Stimulated activated CD8-positive, alpha-beta memory T cell treated with anti-CD3 and anti-CD28 coated beads, Interleukin-7, amount 100 ng/mL, for 48 hours (primary cell): ENCODE measurements at places on chromosomes 5 and 9.

DNA sequence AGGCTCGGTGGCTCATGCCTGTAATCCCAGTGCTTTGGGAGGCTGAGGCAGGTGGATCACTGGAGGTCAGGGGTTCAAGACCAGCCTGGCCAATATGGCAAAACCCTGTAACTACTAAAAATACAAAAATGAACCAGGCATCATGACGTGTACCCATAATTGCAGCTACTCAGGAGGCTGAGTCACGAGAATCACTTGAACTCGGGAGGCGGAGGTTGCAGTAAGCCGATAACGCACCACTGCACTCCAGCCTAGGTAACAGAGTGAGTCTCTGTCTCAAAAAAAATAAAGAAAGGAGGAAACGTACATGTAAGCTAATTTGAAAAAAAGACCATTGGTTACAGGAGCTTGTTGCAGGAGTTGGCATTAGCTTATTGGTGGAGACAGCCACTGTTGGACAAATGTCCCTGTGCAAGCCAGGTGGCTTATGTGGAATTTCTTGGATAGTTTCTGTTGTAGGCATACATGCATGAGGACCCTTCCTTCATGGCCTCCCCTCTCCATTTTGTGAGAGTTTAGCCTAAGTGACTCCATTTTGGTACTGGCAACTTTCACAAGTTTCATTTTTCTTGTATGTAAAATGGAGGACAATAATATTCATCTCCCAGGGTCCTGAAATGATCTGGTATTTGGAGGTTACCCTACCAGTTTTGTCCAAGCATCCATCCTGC, 16.8 kb upstream of the RAB14 start:
- no peak for DNase-seq

DNA sequence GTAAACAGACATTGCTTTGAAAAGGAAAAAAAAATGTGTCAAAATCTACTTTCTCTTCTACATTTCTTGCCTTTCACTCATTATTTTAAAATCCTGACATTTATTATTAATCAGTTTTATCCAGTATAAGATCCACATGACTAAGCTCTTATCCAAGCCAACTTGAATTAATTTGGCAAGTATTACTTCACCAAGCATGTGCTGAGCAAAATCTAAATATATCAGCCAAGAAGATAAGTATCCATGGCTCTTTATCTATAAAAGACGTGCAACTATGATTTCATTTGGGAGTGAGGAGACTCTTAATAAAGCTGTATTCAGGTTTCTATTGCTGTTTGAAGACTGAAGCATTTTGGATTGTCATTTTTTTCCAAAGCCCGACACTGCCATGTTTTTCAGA, 221.3 kb downstream of the TRIM36 start:
- no peak for DNase-seq

GRCh38 chr9:6356441-6356840, 28.3 kb downstream of the TPD52L3 start:
- DNase-seq = no peak

DNA sequence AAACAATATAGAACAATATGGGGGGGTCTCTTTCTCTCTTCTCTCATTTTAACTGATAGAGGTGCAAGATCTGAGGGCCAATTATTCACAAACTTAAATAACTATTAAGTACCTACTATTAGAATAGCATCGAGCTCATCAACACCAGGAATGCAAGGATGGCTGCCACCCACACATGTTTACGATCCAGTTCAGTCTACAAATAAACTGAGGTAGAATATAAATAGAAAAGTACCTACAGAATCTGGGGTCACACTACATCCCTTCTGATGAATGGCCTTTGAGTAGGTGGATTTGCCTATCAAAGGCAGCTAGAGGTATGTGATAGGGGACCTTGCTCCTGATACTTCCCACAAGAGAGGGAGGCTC, 91.8 kb upstream of the ZNF366 start:
- no peak for DNase-seq

- DNase-seq = no peak
Observed at GRCh38 chr5:138853132-138853531, 22.0 kb downstream of the LRRTM2 start.

DNA sequence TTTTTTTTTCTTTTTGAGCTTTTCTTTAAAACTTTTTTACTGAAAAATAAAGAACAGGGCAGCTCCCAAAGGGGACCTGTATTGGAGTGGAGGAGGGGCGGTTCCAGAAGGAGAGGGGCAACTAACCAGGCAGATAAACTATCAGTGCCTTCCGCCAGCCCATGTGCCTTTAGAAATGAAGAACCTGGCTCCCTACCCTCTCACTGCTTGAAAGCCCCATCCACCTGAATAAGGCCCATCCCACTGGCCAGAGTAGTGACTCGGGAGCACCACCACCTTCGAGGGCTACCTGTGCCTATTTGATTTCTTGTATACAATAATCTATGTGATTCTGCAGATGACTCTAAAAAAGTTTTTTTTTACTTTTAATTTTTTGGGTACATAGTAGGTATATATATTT, 276.7 kb downstream of the PSAT1 start:
- no peak for DNase-seq

- no peak for DNase-seq
Observed at GRCh38 chr5:66891184-66891925, 295.2 kb downstream of the MAST4 start.

DNA sequence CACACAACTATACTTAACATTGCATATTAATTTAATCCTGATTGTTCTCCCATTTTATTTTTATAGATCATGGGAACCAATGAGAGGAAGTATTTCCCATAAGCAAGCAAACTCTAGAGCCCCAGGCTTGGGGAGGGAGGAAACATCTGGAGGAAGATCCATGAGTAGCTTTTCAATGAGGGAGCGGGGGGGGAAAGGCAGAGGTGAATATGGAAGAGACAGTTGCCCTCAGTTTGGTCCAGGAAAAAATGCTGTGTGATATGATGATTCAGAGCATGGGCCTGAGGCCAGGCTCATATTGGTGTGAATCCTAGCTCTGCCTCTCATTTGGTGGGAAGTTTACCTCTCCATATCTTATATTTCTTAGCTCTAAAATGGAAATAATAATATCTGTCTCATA, 42.2 kb upstream of the ALDOB start:
- DNase-seq = no peak

- DNase-seq = no peak
Observed at GRCh38 chr5:151864061-151864748, 60.4 kb downstream of the GLRA1 start.

DNA sequence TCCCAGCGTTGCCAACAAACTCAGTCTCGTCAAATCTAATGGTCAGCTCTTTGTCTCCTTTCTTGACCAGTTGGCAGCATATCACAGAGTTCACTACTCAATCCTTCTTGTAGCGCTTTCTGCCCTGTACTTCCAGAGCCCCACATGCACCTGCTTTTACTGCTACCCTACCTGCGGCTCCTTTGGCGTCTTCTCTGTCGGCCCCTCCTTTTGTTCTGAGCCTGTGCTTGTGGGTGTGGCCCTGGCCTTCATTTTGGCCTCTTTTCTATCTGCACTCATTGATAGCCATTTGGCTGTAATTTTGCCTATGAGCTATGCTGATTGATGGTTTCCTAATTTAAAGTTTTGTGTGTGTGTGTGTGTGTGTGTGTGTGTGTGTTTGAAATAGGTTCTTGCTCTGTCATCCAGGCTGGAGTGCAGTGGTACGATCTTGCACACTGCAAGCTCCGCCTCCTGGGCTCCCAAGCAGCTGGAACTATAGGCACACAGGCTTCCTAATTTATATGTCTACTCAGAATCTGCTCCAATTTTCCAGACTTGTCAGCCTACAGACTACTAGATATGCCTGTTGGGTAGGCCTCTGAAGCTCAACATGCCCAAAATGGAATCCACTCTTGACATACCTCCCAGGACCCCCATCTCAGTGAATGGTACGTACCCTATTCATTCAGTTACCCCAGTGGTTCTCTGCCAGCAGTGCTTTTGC, 32.3 kb downstream of the ARPC5L start:
- no peak for DNase-seq

DNA sequence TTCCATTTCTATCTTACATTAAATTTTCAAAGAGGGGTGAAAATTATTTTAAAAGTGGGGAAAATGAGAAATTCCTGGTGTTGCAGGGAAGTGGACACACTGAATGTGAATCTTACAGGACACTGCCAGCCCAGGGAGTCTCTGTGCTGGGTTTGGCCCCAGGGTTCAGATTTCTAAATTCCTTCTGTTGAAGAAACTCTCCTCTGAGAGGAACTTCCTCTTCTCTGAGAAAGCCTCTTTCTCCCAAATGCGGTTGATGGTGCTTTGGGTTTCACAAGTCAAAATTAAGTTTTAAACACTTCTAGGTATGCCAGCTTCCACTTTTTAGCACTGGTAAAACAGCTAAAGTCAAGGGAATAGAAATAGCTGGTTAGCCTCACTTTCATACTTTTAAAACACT, 317.9 kb upstream of the ITGA1 start:
- DNase-seq = no peak

DNA sequence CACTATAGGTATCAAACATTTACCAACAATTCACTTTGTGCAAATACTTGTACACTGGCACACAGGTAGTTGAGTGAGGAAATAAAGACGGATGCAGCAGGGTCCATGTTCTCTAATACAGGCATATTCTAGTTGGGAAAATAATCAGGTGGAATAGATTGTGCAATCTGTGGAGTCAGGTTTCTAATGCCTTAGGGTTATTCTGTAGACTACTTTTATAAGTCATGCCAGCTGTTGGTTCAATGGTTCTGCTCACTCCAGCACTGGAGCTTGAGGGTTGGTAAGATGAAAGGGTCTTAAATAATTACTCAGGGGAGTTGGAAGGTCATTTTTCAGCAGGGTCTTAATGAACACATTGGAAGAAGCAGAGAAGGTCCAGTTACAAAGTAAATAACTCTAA, 690.3 kb upstream of the DMAC1 start:
- no peak for DNase-seq

DNA sequence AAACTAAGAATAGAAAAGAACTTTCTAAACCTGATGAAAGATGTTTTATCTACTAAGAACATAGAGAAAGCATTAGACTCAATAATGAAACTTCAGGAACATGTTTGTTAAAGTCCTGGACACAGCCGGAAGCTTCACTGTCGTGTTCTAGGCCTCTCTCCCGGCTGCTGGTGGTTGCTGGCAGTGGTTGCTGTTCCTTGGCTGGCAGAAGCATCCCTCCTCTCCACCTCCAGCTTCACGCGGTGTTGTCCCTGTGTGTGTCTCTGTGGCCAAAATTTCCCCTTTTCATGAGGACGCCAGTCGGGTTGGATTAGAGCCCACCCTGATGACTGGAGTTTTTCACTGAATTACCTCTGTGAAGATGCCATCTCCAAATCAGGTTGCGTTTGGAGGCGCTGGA, 6.5 kb upstream of the MED10 start:
- no peak for DNase-seq

DNA sequence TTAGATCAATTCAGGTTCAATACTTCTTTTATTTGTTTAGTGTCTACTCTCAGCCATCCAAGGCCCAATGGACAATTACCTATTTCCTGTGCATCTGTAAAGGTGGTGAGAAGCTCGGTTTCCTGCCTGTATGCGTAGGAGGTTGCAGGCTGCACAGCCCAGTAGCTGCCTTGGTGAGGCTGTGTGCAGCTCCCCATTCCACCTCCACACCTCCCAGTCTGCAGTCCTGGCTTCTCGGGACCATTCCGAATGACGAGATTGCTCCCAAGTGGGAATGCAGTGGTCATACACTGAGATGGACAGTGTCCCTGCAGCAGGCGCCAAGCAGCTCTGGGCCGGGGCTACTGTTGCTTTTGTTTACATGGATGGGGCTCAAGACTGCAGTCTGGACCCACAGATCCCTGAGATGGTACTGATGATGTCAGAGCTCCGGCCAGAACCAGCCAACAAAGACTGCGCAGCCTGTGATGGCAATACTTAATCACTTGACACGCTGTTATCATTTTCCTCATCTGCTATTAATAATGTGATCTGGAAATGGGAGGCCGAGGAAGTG, 206.1 kb upstream of the IRX1 start:
- DNase-seq = no peak

GRCh38 chr9:114105236-114105635, 6.1 kb upstream of the KIF12 start:
- DNase-seq = no peak

DNA sequence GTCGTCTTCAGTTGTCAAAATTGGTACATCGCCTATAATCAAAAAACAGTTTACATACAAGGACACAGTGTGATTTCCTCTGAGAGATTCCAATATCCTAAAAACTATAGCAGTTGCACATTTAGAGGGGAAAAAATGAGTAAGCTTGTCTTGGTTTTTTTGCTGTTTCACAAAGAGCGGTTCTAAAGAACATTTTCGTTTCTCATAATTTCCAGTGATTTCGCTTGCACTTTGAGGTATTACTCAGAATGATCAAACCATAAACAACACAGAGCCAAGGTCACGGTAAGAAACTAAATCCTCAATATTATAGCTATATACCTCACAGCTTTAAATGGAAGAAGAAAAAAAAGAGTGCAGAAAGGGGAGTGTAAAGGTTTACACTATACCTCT, 861 bp downstream of the MTX3 start:
- no peak for DNase-seq

DNA sequence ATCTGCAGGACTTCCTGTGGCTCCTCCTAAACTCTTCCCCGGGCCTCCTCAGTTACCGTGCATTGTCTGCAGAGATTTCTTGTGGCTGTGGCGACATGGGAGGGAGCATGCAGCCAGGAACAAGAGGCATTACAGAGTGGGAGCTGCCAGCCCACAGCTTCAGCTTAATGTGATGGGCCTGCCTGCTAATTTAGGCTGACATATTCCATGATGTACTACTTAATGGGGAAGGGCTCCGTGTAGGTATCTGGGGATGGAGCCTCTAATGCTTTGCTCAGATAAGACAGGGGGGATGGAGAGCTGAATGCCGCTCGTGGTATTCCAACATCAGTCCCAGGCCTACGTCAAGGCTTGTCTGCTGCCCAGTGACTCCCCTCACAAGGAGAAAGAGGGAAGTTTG, 137.6 kb upstream of the GPR151 start:
- DNase-seq = no peak
